ENCODE measurements at places on chromosomes 7 and 10.

GRCh38 chr10:125162120-125162931 is 2.0 kb upstream of the CTBP2 start:
- DNase-seq: no peak

DNA sequence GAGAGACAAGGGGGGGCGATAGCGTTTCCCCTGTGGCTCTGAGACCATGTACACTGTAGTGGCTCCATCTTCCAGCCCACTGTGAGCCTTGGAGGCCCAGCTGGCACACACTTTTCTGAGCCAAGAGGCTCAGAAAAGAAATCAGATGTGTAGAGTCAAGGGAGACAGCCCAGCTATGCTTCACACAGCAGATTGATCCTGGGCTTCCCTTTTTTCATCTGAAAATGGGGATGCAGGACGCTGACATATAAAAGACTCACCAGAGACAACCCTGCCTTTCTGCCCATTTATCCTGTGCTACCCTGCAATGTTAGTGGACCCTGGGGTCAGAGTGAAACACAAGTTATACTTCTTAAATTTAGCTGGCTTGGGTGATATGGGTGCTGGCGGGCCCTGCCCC is 14.3 kb downstream of the TMEM273 start:
- DNase-seq: no peak

GRCh38 chr10:103470761-103471653 is 8.0 kb downstream of the CALHM3 start:
- no peak for DNase-seq

GRCh38 chr10:22774102-22774501 is 59.7 kb upstream of the PIP4K2A start:
- DNase-seq: no peak

GRCh38 chr7:80386686-80387085 is 125.2 kb downstream of the GNAT3 start:
- no peak for DNase-seq

DNA sequence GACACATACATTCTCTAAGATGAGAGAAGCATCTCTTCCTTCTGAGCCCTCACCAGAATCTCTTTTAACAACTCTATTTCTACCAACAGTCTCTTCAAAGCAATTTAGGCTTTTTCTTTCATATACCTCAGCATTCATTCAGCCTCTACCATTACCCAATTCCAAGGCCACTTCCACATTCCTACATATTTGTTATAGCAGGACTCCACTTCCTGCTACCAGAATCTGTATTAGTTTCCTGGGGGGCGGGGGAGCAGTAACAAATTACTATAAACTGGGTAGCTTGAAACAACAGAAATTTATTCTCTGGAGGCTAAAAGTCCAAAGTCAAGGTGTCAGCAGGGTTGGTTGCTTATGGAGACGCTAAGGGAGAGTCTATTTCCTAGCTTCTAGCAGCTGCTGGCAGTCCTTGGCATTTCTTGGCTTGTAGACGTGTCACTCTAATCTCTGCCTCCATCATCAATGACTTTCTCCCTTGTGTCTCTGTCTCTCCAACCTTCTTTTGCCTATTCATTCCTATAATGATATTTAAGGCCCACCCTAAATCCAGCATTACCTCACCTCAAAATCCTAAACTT is 7.4 kb downstream of the PRPS1L1 start:
- DNase-seq: no peak
